ENCODE measurements at places on chromosomes 16 and 17.

DNA sequence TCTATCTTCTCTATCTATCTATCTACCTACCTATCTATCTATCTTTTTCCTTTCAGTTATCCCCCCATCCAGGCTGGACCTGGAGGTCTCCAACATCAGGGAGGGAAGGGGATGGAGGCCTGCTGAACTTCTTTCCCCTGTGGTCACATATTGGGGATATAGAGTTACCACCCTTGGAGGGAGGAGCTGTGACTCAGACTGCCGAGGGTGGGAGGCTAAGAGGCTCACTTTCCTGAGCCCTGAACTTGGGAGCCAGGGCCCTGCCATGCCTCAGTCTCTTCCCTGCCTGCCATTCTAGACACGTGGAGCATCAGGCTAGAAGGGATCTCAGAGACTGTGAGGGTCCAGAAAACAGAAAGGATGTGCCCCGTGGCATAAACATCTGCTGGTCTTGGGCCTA is 8.4 kb downstream of the LRRC3C start:
- DNase-seq: no peak

DNA sequence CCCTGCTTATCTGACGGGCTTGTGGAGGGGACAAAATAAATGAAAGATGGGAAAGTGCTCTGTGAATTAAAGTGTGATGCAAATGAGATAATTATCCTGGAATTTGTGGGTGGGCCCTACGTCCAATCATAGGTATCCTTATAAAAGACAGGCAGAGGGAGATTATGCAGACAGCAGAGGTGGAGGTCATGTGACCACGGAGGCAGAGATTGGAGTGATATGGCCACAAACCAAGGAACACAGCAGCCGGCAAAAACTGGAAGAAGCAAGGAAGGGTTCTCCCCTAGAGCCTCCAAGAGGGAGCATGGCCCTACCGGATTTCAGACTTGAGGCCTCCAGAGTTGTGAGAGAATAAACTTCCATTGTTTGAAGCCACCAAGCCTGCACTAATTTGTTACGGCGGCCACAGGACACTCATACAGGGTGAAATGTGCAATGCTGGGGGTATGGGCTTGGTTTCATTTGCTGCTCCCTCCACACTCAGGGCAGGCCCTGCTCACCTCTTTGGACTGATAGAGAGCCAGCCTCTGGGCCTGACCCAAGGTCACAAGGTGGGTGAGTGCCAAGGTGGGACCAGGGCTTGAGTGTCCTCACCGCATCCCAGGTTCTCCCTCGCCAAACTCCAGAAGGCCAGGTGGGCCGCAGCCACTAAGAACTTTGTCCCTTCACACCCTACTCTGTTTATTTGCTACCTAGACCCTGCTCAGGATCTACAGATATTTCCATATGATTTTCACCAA is 149.6 kb upstream of the TNRC6C start:
- no peak for DNase-seq

DNA sequence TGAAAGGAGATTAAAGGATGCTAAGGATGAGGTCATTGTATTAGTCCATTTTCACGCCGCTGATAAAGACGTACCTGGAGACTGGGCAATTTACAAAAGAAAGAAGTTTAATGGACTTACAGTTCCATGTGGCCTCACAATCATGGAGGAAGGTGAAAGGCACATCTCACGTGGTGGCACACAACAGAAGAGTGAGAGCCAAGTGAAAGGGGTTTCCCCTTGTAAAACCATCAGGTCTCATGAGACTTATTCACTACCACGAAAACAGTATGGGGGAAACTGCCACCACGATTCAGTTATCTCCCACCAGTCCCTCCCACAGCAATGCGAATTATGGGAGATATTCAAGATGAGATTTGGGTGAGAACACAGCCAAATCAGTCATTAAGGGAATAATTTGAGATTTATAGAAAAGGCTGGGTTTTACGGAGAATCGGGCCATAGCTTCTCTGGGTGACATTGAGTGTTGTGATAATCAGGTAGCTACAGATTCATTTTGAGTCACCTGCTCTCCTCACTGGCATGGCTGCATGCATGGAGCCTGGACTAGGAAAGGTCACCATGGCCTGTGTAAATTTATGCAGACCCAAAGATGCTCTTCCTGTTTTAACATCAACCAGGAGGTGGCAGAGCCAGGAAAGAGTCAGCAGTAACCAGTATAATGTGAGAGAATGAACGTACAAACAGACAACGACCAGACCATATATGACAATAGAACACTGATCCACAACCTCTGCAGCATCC is 40.5 kb upstream of the DYNLRB2 start:
- no peak for DNase-seq

- DNase-seq: no peak
Measured at GRCh38 chr16:84787263-84787622, 32.5 kb upstream of the CRISPLD2 start.

- DNase-seq: no peak
Measured at GRCh38 chr17:43365356-43365755, 33.4 kb upstream of the ARL4D start.

- no peak for DNase-seq
Measured at GRCh38 chr16:50531359-50531758, 16.8 kb upstream of the NKD1 start.

DNA sequence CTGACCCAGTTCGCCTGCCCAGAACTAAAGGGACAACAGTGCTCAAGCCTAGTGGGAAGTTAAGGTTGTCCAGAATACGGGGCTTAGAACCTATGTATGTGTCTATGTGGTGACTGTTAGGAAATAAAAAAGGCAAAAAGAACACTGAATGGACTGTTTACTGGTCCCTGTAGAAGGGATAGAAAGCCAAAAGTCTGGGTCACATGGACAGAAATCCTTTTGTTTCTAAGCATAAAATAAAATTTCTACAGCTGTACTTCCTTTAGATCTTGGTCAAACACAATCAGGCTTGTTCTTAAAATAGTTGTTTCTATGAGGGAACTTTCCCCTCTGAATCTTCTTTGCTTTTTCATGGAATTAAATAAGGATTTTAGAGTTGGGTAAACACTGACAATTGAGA is 212.8 kb downstream of the LGALS9B start:
- no peak for DNase-seq

DNA sequence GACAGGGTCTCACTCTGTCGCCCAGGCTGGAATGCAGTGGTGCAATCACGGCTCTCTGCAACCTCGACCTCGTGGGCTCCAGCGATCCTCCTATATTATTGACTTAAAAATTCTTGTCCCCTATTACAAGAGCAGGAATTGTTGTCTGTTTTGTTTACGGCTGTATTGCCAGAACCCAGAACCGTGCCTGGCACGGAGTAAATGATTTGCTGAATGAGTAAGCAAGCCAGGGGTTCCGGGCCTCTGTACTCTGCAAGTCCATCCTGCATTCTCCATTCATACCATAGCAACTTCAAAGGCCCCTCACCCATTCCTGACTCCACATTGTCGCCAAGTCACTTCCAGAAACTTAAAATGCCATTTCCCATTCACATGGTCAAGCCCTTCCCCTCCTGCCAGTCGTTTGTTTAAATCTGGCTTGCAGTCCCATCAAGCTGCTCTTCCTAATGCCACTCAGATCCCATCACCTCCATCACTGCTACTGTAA is 6.9 kb downstream of the ADCY9 start:
- DNase-seq: no peak

DNA sequence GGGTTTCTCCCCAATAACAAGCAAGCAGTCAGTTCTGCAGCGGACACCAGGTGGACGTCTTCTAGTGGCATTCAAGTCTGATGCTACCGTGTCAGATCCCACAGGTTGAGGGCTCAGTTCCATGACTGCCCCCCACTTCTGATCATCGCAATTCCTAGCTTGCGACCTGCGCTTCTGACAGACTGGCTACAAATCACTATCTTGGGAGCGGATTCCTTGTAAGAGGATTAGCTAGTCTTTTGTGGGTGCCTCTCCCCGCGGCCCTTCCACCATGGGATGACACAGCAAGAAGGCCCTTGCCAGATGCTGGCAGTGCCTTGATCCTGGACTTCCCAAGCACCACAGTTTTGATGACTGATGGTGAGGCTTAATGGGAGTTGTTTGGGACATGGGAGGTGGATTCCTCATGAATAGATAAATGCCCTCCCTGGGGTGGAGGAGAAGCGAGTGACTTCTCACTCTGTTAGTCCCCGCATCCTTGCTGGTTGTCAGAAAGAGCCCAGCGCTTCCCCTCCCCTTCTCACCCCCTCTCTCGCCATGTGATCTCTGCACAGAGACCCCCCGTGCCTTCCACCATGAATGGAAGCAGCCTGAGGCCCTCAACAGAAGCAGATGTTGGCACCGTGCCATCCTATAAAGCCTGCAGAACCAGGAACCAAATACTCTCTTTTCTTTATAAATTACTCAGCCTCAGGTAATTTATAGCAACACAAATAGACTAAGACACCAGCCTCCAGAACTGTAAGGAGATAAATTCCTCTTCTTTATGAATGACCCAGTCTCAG is 19.1 kb downstream of the CDIP1 start:
- DNase-seq: no peak

DNA sequence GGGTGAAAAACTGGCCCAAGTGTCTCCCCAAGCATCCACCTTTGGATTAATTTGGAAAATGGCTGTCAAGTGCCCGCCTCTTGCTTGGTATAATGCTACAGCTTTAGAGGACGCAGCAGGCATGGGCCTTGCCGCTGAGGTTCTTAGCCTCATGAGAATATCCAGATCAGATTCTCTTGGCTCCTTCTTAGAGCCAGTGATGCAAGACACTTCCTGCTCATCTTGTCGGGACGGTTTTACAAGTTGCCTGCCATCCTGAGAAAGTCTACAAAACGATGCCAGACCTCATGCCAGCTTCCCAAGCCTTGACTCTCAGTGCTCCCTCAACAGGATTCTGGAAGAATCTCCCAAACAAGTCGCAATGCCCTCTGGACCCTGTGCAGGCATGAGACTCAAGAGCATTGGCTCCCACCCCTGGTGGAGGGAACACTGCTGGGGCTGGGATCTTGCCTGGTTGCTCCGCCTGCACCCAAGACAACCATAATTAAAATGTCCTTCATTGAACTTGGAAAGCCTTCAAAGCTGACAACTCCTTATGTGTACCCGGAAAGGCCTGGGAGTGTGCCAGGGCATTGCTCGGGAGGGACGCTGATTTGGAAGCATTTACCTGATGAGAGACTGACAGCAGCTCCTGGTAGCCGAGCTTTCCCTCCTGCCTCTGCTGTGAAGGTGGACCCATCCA is 25.8 kb upstream of the STH start:
- no peak for DNase-seq

- no peak for DNase-seq
Measured at GRCh38 chr17:61551255-61551742, 39.7 kb downstream of the NACA2 start.

DNA sequence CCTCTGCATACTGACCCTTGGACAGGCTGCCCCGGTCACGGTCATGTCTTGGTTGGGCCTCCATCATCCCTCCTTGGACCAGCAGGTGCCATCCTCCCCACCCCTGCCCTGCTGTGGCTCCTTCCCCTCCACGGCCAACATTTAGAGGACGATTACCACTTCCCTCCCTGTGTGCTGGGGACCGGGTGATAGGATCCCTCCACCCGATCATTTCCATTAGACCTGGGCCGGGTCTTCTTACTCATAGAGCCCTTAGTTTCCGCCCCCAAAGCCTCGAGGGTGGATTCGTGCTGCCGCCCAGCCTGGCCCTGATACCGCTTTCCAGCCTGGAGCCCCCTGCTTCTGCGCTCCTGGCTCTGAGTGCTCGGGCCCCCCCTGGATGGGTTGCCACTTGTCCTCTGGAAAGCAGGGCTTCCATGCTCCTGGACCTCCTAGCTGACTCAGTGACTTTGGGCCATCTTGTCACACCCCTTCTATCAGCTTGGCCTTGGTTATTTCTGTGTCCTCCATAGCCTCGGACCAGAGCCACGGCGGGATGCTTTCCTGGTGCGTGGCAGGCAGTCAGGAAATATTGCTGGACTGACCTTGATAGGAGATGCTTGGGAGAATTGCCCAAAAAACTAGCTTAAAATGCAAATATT is 171.4 kb downstream of the SEC14L1 start:
- no peak for DNase-seq

GRCh38 chr17:64739316-64740058 is 77.4 kb upstream of the SMURF2 start:
- DNase-seq: no peak

DNA sequence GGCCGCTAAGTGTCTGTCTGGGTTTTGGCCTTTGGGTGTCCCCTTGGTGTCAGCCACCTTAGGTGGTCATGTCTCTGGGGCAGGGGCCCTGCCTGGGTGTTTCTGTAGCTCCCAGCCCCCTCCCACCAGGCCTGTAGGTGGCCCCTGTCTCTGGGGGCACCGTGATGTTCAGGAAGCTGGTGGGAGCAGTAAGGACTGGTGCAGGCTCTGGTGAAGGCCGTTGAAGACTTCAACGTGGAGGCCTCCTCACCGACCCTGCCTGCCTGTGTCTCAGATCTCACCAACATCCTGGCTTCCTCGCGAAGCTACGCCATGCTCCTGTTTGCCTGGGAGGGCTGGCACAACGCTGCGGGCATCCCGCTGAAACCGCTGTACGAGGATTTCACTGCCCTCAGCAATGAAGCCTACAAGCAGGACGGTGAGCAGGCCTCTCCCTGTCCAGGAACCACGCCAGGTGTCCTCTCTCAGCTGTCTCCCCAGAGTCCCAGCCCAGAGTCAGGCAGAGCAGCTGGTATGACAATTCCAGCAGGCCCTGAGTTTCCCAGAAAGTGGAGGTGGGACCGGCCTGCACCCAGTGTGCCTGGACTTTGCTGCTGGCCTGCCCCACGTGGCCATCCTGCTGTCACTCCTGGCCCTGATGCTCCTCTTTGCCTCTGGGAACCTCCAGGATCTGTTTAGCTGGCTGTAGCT is 2.8 kb downstream of the ACE start:
- no peak for DNase-seq

DNA sequence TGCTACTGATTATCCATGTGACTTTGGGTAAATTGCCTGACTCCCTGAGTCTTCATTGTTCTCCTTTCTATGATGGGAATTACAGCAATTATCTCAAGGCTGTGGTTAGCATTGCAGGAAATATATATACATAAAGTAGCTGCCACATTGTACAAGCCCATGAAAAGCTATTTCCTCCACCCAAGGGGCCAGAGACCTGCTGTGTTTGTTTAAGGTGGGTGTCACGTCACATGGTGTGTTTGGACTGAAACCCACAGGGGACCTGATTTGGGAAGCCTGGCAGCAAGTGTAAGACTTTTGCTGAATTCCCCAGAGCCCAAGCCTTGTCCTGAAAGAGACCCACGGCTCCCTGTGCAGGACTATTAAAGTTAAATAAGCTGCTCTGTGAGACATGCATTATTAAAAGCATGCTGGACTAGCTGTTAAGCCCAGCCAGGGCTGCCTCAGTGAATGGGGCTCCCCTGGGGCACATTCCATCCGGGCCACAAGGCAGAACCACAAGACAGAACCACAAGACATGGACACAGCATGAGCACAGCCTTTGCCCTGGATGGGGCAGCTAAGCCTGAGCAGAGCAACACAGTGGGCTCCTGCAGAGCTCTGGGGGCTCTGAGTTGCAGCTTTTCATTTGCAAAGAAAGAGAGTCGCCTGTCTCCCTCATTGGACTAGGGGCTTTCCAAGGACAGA is 148.9 kb downstream of the SPACA3 start:
- no peak for DNase-seq
